ENCODE measurements at places on chromosomes 11 and 22.

DNA sequence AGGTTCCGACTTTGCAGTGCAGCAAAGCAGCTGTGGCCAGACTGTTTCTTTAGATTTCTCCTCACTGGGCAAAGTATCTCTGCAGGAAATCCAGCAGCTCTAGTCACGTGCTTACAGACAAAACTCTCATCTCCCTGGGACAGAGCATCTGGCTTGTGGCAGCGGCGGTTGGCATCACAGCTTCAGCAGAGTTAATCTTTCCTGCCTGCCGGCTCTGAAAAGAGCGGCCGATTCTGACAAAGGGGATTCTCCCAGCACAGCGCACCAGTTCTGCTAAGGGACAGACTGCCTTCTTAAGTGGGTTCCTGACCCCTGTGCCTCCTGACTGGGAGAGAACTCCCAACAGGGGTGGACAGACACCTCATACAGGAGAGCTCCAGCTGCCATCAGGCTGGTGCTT, 1357.3 kb upstream of the TENM4 start:
- no peak for DNase-seq

DNA sequence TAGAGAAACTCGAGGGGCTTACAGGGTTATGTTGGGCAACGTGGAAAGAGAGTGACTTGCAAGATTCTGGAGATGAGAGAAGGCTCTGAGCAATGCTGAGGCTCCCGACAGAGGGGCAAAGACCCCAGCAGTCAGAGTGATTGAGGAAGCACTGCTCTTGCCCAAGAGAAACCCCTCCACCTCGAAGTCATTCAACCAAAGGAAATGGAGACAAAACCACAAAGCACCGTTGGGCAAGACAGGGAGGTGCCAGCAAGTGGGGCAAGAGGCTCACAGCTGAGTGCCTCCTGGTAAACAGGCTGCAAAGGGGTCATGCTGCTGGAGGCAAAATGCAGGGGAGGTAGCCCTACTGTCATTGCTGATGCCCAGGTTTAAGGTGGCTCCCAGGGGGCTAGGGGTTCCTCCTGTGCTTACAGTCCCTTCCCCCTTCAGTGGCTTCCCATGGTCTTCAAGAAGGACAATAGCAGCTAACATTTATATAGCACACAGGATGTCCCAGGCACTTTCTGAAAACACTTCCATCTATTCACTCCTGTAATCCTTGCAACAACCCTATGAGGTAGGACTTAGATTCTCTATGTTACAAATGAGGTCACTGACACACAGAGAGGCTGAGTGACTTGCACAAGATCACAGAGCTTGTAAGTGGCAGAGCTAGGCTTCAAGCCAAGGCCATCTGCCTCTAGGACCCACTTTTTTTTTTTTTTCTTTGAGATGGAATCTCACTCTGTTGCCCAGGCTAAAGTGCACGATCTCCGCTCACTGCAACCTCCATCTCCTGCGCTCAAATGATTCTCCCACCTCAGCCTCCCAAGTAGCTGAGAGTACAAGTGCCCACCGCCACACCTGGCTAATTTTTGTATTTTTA, 18.1 kb upstream of the MYH9 start:
- no peak for DNase-seq

GRCh38 chr11:57255618-57256017, 18.6 kb upstream of the APLNR start:
- no peak for DNase-seq

DNA sequence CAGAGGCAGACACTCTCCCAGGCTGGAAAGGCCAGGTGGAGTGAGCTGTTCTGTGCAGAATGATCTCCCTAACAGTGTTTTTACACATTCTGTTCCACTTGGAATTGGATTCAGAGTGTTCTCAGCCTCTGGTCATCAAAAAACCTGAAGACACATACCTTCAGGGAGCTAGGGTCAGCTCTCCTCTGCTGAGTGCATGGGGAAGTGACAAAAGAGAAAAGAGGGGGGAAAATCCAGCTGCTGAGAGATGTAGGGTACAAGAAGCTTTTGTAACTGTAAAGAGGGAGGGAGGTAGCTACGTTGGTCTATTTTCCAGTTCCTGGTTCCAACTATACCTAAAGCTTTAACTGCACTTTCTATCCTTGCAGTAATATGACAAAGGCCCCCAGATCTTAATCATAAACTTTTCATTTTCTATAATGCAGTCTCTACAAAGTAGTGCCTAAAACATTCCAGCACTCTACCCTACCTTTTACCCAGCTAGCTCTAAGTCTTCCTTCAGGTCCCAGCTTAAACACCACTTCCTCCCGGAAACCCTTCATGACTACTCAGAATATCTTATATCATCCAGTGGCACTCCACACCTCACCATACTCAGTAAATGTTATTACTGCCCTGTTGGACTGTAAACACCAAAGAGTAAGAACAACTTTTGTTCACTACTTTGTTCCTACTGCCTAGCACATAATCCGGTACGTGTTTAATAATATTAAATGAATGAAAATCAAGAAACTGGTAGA, 9.2 kb downstream of the MAPK1 start:
- no peak for DNase-seq

DNA sequence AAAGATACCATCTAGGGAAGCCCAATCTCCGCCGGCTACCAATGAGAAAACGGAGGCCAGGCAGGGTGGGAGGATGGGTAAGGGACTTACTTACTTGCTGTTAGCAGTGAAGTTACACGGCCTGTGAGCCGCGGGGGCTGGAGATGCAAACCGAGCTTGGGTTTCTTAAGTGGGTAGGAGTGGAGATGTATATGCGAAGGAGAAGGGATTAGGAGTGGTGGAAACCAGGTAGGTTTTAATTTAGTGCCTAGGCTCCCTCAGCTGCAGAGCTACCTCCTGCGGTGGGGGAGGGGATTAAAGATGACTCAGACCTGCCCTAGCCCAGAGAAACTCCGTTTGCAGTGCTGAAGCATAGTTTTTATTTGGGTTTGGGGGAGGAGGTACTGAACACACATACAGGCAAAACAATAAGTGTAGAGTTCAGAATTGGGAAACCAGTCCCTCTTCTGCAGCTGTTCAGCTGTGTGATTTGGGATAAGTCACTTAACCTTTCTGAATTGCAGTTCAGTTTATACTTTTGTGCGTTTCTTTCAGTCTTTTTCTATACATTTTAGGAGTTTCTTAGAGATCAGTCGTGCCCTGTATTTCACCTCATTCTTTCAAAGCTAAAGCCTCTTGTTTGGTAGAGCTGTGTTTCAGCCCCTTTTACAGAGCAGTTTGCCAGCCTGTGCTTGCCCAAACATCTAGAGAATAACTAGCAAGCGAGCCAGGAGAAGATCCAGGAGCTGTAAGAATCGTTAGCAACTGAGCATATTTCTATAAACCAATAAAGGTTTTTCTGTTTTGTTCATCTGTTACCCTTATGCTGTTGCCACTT, 596 bp upstream of the TNRC6B start:
- peak; percentile 79 for DNase-seq

- DNase-seq = no peak
Measured at GRCh38 chr22:35021161-35021560, 44.8 kb upstream of the ISX start.

DNA sequence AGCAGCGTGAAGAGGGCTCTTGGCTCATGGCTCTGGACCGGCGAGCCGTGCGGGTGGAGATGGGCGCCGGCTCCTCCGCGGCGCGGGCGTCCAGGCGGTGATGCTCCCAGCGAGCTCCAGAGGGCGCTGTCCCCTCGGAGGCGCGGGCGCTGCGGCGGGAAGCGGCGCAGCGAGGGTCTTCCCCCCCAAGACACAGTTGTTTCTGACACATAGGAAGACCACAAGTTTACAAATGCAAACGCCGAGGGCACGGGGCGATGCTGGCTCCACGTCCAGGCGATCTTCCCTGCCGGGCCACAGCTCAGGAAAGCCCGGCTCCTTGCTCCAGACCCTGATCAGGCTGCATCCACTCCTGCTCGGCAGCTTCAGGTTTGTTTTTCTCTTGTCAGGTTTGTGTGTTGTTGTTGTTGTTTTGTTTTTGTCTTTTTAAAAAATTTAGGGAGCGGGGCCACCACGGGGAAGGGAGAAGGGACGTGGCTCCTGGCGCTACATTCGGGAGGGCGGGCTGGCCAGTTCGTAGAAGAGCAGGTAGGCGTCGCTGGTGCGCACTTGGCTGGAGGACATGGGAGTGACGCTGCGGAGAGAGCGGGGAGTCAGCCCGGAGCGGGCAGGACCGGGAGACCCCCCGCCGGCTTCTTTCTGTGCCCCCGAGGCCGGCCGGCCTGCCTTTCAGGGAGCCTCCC, 10.0 kb upstream of the MFRP start:
- DNase-seq = peak; percentile 97

- no peak for DNase-seq
Measured at GRCh38 chr11:121458551-121458950, 5.8 kb upstream of the SORL1-AS1 start.

Measured in GM23338 (cell line).